ENCODE measurements at places on chromosomes 3 and 15.

DNA sequence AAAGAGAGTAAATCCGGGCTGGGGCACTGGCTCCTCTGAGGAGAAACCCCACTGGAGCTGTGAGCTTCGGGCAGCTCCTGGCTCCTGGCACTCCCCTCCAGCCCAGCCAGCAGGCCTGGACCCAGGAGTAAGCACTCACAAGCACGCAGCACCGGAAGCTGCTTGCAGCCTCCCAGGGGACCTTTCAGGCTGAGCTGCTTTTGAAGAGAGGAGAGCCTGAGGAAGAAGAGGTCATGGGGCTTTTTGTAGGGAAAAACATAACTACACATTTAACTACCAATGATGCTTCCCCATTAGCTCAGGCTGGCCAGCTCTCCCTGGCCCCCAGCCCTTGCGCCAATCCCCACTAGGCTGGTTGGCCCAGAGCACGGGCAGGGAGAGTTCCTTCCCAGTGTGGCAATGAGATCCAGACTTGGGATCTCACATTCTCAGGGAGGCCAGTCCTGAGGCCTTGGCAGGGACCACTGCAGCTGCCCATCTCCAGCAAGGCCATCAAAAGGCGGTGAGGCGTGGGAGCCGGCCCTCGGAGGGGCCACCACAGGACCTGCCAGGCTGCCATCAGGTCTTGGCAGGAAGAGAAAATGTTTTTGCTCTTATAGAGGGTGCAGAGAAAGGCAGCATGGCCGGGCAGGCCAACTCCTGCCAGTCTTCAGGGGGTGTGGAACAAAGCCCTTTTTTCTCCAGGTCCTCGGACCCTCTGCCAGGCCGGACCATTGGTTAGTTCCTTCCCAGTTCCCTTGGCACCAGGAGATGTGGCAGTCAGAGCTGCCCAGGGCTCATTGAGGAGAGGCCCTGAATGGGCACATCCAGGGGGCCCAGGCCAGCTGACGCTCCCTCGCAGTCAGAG, 41.5 kb upstream of the MFGE8 start:
- DNase-seq: no peak

- no peak for DNase-seq
Measured at GRCh38 chr3:184810146-184810545, 1.8 kb upstream of the VPS8 start.

DNA sequence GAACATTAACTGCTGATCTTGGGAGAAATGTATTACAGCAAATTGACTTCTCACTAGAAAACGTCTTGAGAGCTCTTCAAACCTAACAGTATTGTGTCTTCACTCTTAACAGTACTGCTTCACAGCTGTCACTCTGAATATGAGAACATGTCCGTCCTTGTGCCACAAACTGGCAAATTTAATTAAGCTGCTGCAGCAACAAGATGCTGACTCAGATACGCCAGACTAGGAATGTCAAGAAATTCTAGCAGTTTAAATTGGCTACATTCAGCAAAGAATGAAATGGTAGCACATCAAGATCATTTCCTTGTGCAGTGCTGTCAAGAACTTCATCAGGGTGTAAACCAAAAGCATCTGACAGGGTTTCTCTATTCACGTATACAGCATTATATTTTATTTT, 7.6 kb downstream of the ICE2 start:
- DNase-seq: no peak

DNA sequence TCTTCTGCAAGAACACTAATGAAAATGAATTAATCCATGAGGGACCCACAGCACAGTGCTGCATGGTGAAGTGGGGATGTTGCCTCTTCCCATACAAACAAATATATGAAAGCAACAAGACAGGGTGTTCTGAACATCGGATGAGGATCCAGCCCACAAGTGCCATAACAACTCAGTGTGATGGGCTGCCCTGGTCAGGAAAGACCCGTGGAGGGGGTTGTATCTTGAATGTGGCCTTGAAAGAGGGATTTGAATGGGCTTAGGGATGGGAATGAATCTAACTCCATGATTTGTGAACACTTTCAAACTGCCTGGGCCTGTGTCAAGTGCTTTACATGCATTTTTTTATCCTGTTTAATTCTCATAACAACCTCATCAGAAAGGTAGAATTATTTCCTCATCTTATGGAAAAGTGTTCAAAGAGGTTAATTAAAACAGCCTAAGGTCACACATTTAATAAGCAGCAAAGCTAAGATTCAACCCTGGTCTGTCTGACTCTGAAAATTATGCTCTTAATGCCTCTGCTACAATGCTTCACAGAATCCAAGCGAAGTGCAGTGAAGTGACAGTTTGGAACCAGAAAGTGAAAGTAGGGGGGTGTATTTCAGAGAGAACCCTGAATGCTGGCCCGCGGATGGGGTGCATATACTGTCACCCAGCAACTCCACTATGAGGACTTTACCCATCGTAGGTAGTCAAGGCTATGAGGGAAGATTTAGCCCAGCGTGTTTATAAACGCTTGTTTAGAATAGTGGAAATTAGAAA, 65.6 kb upstream of the HEG1 start:
- no peak for DNase-seq

- DNase-seq: no peak
Measured at GRCh38 chr3:171309906-171310359, 150.3 kb downstream of the TNIK start.

All from RPMI8226 (cell line).